Naive B cell (primary cell): ENCODE measurements at places on chromosomes 7 and 10. TPM values are rescaled to one million over a fixed set of nuclear protein-coding genes. Genes with fewer than 3 reads are reported as not detected.

- no peak overlapping the region for H3K4me3 ChIP-seq
- H3K4me1 ChIP-seq: peaks cover 5% of the 10 kb centered on the region
- H3K27me3 ChIP-seq: no peaks in the 10 kb centered on the region
- no peak overlapping the region for H3K27ac ChIP-seq
- no peak for DNase-seq
- H3K36me3 ChIP-seq: no peaks in the 10 kb centered on the region
Measured at GRCh38 chr7:99155211-99155610, 11.3 kb upstream of the SMURF1 start.

GRCh38 chr7:141915565-141915964 is 634 bp upstream of the OR9A4 start:
- DNase-seq: no peak
- H3K36me3 ChIP-seq: no peaks in the 10 kb centered on the region
- no peaks in the 10 kb centered on the region for H3K4me1 ChIP-seq
- H3K27ac ChIP-seq: no peak overlapping the region

DNA sequence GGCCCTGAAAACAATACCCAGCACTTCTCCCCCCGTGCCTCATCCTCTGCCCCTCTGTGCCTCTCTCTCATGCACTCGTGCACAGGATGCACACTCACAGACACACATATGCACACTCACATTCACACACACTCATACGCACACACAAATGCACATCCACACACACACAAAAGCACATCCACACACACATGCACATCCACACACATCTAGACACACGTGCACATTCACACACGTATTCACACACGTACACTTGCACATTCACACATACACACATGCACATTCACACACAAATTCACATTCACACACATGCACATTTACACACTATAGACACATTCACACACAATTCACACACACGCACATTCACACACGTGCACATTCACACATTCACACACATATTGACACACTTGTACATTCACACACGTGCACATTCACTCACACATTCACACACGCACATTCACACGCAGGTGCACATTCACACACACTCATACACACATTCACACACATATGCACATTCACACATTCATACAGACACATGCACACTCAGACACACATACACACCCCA is 19.2 kb downstream of the SHH start:
- peaks cover 4% of the 10 kb centered on the region for H3K27me3 ChIP-seq
- H3K4me1 ChIP-seq: peaks cover under 1% of the 10 kb centered on the region
- DNase-seq: no peak
- no peak overlapping the region for H3K4me3 ChIP-seq
- H3K36me3 ChIP-seq: no peaks in the 10 kb centered on the region

DNA sequence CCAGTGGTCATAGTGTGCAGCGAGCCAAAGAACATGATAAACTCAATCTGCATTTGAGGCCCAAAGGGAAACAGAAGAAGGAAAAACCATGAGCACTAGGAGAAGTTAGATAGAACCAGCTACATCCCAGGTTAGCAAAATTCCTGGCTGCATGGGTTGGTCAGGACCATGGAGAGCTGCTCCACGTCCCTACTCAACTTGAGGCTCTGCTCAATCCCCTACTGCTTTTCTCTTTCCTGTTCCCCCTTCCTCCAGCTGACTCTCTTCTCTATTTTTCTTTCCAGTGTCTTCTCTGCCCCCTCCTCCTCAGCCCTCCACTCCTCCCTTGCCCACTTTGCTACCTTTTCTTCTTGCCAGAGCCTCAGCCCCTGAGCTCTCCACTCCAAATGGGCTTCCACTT is 21.9 kb upstream of the VSIR start:
- H3K36me3 ChIP-seq: no peaks in the 10 kb centered on the region
- H3K4me3 ChIP-seq: no peak overlapping the region

DNA sequence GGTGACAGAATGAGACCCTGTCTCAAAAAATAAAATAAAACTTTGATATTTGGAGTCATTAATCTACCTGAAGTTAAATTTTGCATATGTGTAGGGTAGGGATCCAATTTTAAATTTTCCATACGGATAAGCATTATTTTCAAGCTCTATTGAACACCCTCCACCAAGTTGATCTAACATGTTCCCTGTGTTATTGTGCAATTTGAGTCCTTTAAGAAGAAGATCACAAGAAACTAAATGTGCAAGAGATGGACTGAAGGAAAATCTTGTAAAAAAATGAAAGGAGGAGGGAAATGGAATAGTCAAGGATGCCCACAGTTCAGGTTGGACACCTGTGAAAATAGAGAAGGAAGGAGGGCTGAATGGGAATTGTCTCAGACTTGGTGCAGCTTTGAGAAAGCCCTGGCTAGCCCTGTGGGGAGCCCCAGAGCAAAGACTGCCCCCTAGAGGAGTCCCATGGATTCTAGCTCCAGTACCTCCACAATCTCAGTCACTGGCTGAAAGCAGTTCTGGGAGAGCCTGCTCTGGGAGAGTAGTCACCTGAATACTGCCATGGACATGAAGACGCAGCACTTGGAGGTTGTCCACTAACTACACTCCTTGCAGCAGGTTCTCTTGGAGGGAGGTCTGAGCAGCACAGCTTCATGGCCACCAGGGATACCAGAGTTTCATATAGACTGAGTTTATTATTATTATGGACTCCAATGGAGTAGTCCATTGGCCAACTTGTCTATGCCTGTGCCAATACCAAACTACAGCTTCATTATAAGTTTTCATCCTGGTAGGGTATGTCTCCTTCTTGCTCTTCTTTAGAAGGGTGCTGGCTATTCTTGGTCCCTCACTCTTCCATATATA is 5.7 kb upstream of the TIAL1 start:
- no peak overlapping the region for H3K27ac ChIP-seq
- no peak overlapping the region for H3K4me3 ChIP-seq
- H3K36me3 ChIP-seq: no peaks in the 10 kb centered on the region
- H3K4me1 ChIP-seq: peaks cover 8% of the 10 kb centered on the region

Gene DOCK1
- polyA plus RNA-seq: not detected

DNA sequence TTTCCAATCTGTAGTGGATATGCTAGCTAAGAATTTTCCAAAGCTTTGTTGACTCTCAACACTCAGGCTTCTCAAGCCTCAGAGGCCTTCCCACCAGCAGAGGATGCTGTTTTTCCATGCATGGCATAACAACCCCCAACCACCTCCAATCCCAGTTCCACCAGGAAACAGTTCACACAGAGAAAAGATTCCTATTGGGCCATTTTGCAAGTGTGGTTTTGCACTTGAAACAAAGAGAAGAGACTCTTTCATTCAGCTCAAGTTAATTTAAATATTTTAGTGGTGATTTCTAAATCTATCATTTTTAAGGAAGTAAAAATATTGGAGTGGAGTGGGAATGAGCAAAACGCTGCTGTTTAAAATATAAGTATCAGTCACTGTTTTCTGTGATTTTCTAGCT is 105.6 kb upstream of the COL1A2 start:
- no peak overlapping the region for H3K27ac ChIP-seq
- H3K4me3 ChIP-seq: no peak overlapping the region
- no peaks in the 10 kb centered on the region for H3K4me1 ChIP-seq
- DNase-seq: no peak

GRCh38 chr10:73639286-73639685 is 2.0 kb downstream of the MYOZ1 start:
- no peaks in the 10 kb centered on the region for H3K27me3 ChIP-seq
- H3K36me3 ChIP-seq: no peaks in the 10 kb centered on the region
- no peaks in the 10 kb centered on the region for H3K4me1 ChIP-seq
- no peak overlapping the region for H3K27ac ChIP-seq
- H3K4me3 ChIP-seq: no peak overlapping the region

GRCh38 chr7:157903710-157904109 is 566.9 kb downstream of the DNAJB6 start:
- no peaks in the 10 kb centered on the region for H3K4me1 ChIP-seq
- peaks cover 5% of the 10 kb centered on the region for H3K27me3 ChIP-seq
- no peak overlapping the region for H3K27ac ChIP-seq
- no peaks in the 10 kb centered on the region for H3K36me3 ChIP-seq

Gene HYAL4
- not detected for polyA plus RNA-seq

GRCh38 chr10:51955696-51956095 is 256.3 kb upstream of the CSTF2T start:
- H3K27me3 ChIP-seq: peaks cover 4% of the 10 kb centered on the region
- no peaks in the 10 kb centered on the region for H3K4me1 ChIP-seq
- H3K27ac ChIP-seq: no peak overlapping the region
- no peaks in the 10 kb centered on the region for H3K36me3 ChIP-seq
- H3K4me3 ChIP-seq: no peak overlapping the region

Gene GPER1
- 0.40 TPM for polyA plus RNA-seq

Gene TMEM209
- 47.4 TPM for polyA plus RNA-seq

DNA sequence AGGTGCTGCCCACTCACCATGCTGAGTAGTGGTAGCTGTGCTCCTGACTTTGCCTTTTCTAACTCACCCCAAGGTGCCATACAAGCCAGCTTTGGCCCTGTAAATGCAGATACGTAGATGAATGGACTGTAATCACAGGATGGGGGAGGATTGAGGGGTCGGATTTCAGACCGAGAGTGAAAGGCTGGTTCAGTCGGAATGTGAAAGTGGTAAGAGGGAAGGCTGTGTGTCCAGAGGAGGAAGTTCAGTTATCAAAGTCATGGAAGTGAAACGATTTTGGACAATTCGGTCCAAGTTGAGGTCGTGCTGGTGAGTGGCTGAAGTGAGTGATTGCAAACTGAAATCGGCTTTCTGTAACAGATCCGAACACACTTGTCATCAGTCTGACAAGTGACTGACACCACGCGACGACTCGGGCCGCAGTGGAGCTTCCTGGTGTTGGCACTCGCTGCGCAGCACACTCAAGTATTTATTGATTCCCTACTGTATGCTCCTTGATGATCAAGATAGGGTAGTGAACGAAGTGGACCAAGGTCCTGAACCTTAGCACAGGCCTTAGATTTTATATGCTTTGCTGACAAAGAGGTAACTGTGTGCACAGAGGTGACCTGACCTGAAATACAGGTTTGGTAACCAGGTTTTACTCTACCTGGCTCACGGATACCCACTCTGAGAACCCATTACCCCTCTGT is 10.5 kb downstream of the ZNF282 start:
- no peak overlapping the region for H3K27ac ChIP-seq
- no peak for DNase-seq
- no peak overlapping the region for H3K4me3 ChIP-seq
- peaks cover 11% of the 10 kb centered on the region for H3K4me1 ChIP-seq

DNA sequence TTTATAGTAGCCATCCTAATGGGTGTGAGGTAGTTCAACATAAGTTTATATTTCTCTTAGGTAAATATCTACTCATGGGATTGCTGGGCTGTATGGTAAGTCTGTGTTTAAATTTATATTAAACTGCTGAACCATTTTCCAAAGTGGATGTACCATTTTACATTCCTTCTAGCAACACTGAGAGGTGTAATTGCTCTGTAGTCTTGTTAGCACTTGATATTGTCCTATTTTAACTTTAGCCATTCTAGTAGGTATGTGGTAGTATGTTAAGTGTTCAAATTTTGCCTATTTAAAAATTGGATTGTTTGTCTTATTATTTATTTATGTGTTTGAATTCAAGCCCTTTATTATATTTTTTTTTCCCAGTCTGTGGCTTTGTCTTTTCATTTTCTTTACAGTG is 2.6 kb upstream of the HPS1 start:
- peaks cover 31% of the 10 kb centered on the region for H3K4me1 ChIP-seq
- no peak overlapping the region for H3K4me3 ChIP-seq
- H3K27me3 ChIP-seq: peaks cover 9% of the 10 kb centered on the region
- DNase-seq: no peak
- no peak overlapping the region for H3K27ac ChIP-seq
- H3K36me3 ChIP-seq: no peaks in the 10 kb centered on the region

GRCh38 chr10:113454341-113455061 is 98.4 kb upstream of the HABP2 start:
- no peaks in the 10 kb centered on the region for H3K36me3 ChIP-seq
- no peak overlapping the region for H3K4me3 ChIP-seq
- H3K4me1 ChIP-seq: no peaks in the 10 kb centered on the region
- peaks cover 4% of the 10 kb centered on the region for H3K27me3 ChIP-seq
- no peak overlapping the region for H3K27ac ChIP-seq
- DNase-seq: no peak

DNA sequence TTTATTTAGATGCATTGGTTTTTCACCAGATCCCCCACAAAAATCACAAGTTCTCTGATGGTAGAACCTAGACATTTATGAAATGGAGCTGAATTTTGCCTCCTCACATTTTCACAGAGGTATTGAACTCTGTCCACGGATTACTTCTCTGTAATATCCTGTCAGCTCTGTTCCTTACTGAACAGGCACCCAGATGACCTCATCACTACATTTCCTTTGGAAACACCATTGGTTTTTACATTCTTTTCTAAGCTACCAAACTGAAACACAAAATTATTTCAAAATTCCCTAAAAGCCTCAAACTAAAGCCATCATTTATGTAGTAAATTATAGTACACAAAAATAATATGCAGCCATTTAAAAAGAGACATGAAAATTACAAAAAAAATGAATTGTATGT is 98.3 kb upstream of the KCNIP2 start:
- peaks cover 46% of the 10 kb centered on the region for H3K4me1 ChIP-seq
- DNase-seq: no peak
- no peaks in the 10 kb centered on the region for H3K27me3 ChIP-seq
- peaks cover 34% of the 10 kb centered on the region for H3K36me3 ChIP-seq

GRCh38 chr7:2354939-2355704 is 495 bp downstream of the EIF3B start:
- peaks cover 20% of the 10 kb centered on the region for H3K4me1 ChIP-seq
- peak overlapping the region; percentile 96 for H3K4me3 ChIP-seq
- peak overlapping the region; percentile 100 for H3K27ac ChIP-seq
- no peak for DNase-seq
- H3K27me3 ChIP-seq: no peaks in the 10 kb centered on the region

Gene CALHM1
- not detected for polyA plus RNA-seq

Gene PALD1
- polyA plus RNA-seq: 0.78 TPM

DNA sequence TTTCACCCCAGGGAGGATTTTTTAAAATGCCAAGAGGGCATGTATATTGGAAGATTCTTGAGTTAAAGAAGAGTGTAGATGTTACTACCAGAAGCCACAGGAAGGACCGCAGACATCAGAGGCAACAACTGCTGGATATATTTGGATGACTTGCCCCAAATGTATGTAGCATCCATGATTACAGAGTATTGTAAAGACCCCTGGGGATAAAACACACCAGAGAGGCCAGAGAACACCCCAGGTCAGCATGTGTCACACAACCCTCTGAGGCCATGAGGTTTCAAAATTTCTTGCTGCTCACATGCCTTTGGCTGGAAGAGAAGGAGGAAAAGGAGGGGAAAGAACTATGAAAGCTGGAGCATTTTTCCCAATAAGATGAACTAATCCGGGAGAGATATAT is 108.0 kb upstream of the LSM8 start:
- peaks cover 12% of the 10 kb centered on the region for H3K27me3 ChIP-seq
- no peak for DNase-seq
- H3K4me3 ChIP-seq: no peak overlapping the region
- no peaks in the 10 kb centered on the region for H3K4me1 ChIP-seq
- H3K36me3 ChIP-seq: no peaks in the 10 kb centered on the region

DNA sequence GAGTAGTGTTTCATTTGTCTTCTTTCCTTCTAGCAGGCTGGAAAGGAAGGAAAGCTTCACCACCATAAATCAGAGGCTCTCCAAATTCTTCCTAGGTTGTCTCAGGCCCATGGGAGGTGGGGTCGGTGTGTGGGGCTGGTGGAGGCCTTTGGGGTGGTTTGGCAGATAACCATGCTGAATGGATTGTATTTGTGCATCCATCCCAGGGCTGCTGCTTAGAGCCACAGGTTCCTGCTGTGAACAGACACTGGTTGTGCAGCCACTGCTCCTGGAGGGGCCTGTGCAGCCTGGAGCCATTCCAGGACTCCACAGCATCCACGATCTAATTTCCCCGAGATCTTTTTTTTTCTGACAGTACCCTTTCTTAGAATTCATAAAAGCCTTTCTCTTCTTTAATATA is 741.8 kb downstream of the SUGCT start:
- no peak overlapping the region for H3K4me3 ChIP-seq
- no peaks in the 10 kb centered on the region for H3K27me3 ChIP-seq
- no peak for DNase-seq
- no peaks in the 10 kb centered on the region for H3K36me3 ChIP-seq

Gene UPK3BL2
- polyA plus RNA-seq: 1.2 TPM
